ENCODE measurements at places on chromosomes 1 and 21. TPM values are rescaled to one million over a fixed set of nuclear protein-coding genes. Genes with fewer than 3 reads are reported as not detected.

The ZNF669 gene
- 5.9 TPM for total RNA-seq

The BARHL2 gene
- not detected for total RNA-seq

The RXFP4 gene
- not detected for total RNA-seq

The SRSF4 gene
- total RNA-seq, result 33.0 TPM

The LINGO4 gene
- total RNA-seq, result not detected

The FYB2 gene
- total RNA-seq, result not detected

The CYP4A22 gene
- total RNA-seq, result not detected

The GIPC2 gene
- total RNA-seq, result 3.0 TPM

The FCGR2B gene
- total RNA-seq, result not detected

The PGLYRP4 gene
- total RNA-seq, result not detected

The KCNE2 gene
- not detected for total RNA-seq

The PROK1 gene
- not detected for total RNA-seq

The GCSAML gene
- total RNA-seq, result not detected

The TARBP1 gene
- 11.9 TPM for total RNA-seq
